ENCODE measurements at places on chromosomes 3 and 15. TPM values are rescaled to one million over a fixed set of nuclear protein-coding genes. Genes with fewer than 3 reads are reported as not detected.

GRCh38 chr3:124137216-124137615 is 145.3 kb upstream of the ROPN1 start:
- DNase-seq: no peak

- DNase-seq: no peak
Observed at GRCh38 chr15:43966646-43967045, 139.8 kb downstream of the WDR76 start.

Gene CGNL1
- polyA plus RNA-seq: 65.3 TPM

Gene MAP6D1
- 1.6 TPM for polyA plus RNA-seq
